Lung microvascular endothelial cell (primary cell): ENCODE measurements at places on chromosomes 2 and 18. TPM values are rescaled to one million over a fixed set of nuclear protein-coding genes. Genes with fewer than 3 reads are reported as not detected.
A peak's percentile ranks its signal among the peaks of the same experiment; 100 is the strongest.

FRZB gene
- total RNA-seq, result 0.22 and 0.79 TPM in 2 replicates

PLEK gene
- under 0.01 TPM in 2 replicates for total RNA-seq

EGR4 gene
- total RNA-seq, result under 0.01 TPM in 1 of 2 replicates, not detected in the other

SGO2 gene
- total RNA-seq, result 2.0 and 3.3 TPM in 2 replicates

ST3GAL5 gene
- 2.2 and 3.1 TPM in 2 replicates for total RNA-seq

D2HGDH gene
- total RNA-seq, result 7.8 and 13.1 TPM in 2 replicates

SPP2 gene
- total RNA-seq, result not detected in 2 replicates

LOXHD1 gene
- total RNA-seq, result not detected in 2 replicates

ESPNL gene
- total RNA-seq, result not detected in 2 replicates

SOX11 gene
- total RNA-seq, result not detected in 2 replicates

TEX44 gene
- not detected in 2 replicates for total RNA-seq

CPS1 gene
- total RNA-seq, result 0.44 and 0.60 TPM in 2 replicates

- no peak for DNase-seq
These were observed 86.4 kb upstream of the HK2 start for GRCh38 chr2:74747411-74748080.

GRCh38 chr2:45986509-45986908 lies 310.7 kb upstream of the EPAS1 start:
- DNase-seq, result no peak

GRCh38 chr2:85741833-85742455 lies 11.8 kb upstream of the ATOH8 start:
- DNase-seq, result peak; percentile 94

DNA sequence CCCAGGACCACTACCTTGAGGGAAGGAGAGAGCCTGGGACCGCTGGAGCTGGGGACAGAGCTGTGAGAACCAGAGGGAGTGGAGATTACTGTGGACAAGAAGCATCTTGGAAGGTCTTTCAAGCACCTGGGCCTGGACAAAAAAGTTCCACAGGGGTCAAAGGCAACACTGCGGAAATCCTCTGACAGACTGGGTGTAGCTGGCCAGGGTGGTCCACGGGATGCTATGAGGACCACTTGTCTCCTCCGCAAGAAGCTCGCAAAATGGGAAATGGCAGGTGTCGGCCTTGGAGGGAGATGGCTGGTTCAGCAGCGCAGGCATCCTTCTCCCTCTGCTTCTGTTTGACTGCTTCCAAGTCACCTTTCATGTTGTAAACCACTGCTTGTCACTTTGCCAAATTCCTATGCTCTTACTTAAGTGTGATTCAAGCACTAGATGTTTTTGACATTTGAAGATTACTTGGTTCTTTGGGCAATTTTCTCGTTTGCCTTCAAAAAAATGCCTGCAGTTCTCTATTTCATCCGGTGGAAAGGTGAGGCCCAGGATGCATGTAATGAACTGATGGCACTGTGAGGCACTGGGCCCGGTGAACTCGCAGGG lies 27.7 kb downstream of the KLHL29 start:
- DNase-seq, result peak; percentile 28

DNA sequence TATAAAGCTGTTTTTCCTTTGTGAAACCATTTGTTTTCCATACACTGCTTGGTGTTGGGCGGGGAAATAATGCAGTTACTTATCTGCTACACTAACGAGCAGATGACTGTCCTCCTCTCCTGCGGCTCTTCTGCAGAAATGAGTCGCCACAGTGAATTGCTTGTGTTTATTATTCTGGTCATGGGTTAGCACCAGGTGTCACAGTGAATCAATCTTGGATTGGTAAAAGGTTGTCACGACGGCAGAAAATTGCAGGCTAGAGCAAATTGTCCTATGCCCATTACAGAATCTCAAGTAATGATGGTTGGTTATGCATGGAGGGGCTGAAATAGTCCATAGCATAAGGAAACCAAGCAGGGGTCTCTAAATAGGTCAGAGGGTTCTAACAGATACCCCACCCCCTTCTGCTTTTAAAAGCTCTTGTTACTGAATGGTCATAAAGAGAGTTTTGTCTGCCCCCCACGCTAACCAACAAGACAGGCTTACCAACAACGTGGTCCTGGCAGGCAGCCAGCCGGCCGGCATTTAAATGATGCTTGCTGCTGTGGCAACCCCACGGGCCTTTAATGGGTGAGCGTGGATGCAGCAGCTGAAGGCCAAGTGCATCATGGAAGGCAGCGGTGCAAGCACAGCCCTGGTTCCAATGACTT lies 29.5 kb downstream of the RAB31 start:
- DNase-seq, result no peak

- no peak for DNase-seq
These were observed 69.9 kb upstream of the BCL2L11 start for GRCh38 chr2:111050701-111051376.

DNA sequence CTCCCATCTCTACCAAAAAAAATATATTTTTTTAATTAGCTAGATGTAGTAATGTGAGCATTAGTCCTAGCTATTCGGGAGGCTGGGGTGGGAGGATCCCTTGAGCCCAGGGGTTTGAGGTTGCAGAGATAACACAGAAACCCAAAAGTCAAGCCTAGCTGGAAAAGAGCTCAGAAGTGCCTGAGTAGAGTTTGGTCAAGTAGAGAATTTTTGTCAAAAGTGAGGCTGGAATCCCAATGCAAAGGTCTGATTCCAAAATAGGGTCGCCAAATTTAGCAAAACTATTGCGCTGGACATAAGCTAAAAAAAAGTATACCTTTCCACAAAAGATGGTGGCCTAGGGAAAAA lies 15.5 kb upstream of the MSH6 start:
- DNase-seq, result no peak

DNA sequence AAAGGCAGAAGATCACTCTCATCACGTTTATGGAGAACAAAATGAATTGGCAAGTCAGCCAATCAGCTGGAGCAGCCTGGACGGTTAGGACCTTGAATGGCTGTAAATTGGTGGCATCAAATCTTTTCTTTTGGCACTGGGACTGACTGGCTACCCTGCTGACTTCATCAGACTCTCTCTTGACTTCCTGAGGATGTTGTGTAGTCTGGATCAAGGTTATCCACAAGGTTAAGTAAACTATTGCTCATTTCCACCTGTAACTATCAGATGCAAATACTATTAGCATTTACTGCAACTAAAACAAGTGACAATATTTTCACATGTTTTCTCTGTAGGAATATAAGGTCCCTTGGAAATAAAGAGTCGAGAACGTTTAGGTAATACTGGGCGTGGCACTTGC lies 134.3 kb upstream of the RASGRP3 start:
- peak; percentile 96 for DNase-seq

DNA sequence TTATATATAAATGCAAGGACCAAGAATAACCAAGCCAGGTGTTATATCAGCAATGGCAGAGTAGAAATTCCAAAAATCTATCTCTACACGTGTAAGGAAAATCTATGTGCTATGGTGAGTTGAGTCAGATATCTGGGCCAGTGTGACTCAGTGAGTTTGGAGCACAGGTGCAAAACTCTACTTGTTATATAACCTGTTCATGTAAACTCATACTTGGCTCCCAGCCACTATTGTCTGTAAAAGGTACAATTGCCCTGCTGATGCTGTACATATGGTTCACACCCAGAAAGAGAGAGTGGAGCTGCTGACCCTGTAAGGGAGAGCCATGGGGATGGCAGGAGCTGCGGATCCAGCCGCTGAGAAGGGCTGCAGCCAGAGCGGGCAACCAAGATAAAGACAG lies 112.0 kb downstream of the TRABD2A start:
- no peak for DNase-seq

DNA sequence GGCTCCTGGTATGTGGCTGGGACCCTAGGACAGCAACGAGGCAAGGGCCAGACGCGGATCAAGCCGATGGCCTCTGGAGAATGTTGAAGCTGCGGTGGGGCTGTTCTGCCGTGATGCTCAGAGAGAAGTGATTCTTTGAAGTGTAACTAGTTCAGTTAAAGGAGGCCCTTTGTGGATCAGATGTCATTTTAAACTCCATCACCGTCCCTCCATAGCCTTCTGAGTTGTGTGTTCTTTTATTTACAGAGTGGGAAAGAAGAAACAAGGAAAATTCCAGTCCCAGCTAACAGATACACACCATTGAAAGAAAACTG lies 403 bp downstream of the PNO1 start:
- DNase-seq, result no peak

DNA sequence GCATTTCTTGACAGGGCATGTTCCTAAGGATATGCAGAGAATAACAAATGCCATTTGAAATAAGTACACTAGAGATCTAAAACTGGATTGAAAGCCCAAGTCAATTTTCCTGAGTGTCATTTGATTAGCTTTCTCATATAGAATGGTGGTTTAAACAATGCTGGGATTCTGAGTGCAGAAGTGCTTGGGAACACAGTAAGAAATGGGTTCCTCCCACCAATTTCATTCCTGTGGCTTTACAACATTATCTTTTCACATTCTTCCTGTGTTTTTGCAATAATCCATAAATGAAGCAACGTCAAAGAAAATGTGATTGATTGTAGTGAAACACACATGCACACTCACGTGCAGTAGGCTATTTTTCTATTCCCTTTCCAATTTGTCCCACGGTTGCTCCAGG lies 1858.4 kb upstream of the PIK3C3 start:
- DNase-seq, result no peak

DNA sequence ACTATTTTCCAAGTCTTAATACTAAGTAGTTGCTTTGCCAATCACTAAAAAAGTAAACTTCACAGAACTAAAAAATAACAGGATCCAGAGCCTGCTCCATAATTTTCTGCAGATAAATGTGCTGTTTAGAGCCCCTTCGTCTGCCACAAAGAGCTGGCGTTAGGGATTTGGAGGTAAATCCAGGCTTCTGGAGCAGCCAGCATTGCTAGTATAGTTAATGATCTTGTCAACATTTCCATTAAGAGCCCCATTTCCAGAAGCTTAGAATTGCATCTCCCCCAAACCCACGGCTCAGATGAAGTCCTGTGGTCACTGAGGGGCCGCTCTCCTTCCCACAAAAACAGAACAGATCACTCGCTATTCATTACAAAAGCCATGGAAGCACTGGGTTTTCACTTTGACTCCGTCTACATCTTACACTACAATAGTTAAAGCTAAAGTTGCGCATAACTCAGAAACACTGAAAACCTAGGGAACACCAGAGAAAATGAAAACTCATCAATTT lies 41.9 kb downstream of the ZNF516 start:
- no peak for DNase-seq

- no peak for DNase-seq
These were observed 305.6 kb upstream of the LRRTM1 start for GRCh38 chr2:80610108-80610507.

- peak; percentile 58 for DNase-seq
These were observed 61.0 kb downstream of the ZAP70 start for GRCh38 chr2:97774425-97774824.

GRCh38 chr2:230668939-230669303 lies 43.7 kb upstream of the CAB39 start:
- DNase-seq, result no peak

DNA sequence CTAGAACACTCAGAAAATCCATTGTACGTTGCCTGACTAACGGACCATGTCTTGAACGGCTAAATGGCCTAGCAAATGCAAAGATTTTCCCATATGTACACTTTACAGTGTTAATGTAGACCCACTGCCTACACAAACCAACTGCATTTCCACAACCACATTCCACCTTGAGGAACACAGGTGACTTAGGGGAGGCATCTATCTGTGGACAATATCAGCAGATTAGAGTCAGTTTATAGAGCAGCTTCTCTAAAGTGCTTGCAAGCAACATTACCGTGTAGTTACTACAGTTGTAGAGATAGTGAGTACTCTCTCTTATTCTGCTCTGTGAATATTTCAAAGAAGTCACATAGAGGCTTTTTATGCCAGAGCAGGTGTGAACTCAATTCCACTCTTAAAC lies 139.6 kb downstream of the TCF4 start:
- DNase-seq, result no peak

DNA sequence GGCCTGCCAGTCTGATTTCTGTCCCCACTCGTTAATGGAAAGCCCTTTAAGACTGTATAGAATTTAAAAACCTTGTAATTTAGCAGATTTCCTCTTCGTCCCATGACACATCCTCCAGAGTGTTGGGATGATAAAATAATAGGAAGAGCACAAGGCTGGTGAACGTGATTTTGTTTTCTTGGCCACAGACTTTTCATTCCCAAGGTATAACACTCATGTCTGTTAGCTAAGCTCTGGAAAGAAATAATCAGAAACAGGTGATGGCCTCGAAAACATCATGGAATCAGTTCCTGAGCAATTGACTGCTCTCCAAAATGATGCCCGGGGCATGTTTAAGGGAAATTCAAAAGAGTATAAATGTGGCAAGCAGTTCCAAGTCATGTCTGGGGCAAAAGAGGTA lies 337.8 kb upstream of the TCF4 start:
- no peak for DNase-seq

DNA sequence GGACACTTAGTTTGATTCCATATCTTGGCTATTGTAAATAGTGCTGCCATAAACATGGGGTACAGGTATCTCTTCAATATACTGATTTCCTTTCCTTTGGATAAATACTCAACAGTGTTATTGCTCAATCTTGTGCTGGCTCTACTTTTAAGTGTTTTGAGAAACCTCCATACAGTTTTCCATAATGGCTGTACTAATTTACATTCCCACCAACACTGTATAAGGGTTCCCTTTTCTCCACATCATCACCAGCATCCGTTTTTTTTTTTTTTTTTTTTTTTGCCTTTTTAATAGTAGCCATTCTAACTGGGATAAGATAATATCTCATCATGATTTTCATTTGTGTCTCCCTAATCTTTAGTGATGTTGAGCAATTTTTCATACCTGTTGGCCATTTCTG lies 29.9 kb upstream of the GALNT5 start:
- no peak for DNase-seq

- DNase-seq, result no peak
These were observed 9.3 kb downstream of the OTX1 start for GRCh38 chr2:63059793-63060471.

DNA sequence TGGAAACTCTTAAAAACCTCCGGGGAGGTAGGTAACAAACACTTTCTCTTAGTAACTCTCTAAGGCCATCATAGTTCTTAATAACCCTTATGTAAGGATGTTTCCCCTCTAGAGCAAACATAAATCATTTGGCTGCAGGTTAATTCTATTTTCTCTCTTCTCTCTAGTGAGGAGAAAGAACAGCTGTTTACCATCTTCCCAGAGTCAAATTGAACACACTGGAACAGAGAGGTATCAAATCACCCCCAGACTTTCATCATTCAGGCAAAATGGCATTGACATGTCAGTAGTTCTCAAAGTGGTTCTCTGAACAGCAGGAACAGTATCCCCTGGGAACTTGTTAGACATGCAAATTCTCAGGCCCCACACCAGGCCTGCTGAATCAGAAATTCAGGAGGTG lies 240.7 kb downstream of the MEIS1 start:
- no peak for DNase-seq

GRCh38 chr18:39057423-39058064 lies 1491.9 kb upstream of the CELF4 start:
- peak; percentile 21 for DNase-seq

DNA sequence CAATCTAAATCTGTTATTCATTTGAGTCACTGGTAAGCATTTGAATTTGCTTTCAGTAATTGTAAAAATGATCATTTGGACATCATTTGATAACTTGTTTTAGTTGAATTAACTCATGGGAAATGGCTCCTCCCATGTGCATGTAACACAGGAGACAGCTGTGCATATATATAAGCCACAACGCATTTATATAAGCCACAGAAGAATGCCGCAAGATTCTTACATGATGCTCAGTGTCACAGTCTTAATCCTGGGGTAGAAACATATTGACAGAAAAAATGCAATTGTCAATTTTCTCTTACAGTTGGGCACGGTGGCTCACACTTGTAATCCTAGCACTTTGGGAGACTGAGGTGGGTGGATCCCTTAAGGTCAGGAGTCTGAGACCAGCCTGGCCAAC lies 13.3 kb upstream of the IAH1 start:
- DNase-seq, result no peak

GRCh38 chr2:177270531-177270930 lies 6.0 kb upstream of the NFE2L2 start:
- no peak for DNase-seq
